ENCODE measurements at places on chromosomes 5 and 9.

DNA sequence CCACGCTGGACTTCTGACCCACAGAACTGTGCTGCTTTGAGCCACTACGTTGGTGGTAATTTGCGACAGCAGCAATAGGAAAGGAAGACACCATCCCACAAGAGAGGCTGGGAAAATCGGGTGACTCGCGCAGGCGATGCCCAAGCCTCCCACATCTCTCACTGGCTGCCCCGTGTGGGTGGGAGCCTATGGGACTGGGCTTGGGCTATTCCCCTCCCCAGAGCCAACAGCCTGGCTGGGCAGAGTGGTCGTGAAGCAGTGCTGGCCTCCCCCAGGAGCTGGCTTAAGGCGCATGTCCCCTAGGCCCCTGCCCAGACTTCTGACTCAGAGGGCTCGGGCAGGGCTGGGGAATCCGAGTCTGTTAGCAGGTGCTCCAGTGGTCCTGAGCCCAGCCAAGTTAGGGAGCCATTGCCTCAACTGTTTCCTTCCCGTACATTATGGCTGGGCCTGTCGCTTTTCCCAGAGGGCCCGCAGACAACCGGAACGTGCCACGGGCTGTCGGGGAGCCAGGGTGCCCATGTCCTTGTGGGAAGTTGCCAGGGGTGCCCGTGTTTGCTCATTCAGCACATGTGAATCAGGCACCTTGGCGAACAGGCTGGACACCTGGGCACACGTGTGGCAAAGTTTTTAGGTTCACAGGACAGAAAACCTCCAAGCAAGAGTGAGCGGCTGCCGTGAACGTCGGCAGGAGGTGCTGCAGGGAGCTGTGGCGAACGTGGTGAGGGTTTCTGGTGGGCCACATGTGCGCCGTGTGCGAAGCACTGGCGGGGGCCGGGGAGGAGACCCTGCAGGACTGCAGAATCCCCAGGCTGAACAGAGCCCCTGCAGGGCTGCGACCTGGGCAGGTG, 7.0 kb upstream of the RASGEF1C start:
- H3K36me3 ChIP-seq = no peaks in the 10 kb centered on the region
- no peak for DNase-seq
- H3K4me1 ChIP-seq = no peaks in the 10 kb centered on the region
- no peak overlapping the region for H3K27ac ChIP-seq
- H3K27me3 ChIP-seq = no peaks in the 10 kb centered on the region
- H3K4me3 ChIP-seq = no peak overlapping the region

DNA sequence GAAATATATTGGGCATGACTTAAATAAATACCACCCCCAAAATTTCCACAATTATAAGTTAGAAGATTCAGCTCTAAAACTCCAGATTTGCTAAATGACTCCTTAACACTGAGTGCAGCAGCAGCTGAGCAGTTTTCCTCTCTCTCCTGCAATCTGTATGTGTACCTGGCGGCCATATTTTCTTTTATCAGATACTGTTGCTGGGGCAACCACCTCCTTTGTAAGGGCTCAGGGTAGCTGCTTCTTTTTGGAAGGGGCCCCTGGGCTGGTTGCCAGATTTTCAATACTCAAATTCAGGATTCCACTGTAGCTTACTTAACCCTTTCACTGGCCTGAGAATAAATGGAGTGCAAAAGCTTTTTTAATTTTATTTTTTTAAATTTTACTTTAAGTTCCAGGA, 197.0 kb downstream of the TAF11L14 start:
- no peak overlapping the region for H3K4me3 ChIP-seq
- no peaks in the 10 kb centered on the region for H3K27me3 ChIP-seq
- H3K36me3 ChIP-seq = no peaks in the 10 kb centered on the region
- no peak overlapping the region for H3K27ac ChIP-seq
- no peaks in the 10 kb centered on the region for H3K4me1 ChIP-seq
- no peak for DNase-seq

DNA sequence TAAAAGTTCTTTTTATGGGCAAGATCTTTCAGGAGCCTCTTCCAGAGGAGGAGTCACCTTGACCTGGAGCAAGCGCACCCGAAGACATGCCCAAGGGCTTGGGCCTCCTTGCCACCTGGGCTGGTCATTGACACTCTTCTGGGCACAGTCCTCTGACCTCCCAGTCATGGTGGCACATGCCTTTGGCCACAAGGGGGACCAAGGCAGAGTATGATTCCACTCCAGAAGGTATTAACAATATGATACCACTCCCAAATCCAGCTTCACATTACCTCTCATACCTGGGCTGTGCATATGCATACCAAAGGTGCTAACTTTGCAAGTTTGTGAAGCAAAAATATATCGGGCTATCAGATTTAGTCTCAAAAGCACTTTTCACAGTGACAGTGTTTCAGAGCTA, 84.6 kb downstream of the MAST4 start:
- H3K4me3 ChIP-seq = no peak overlapping the region
- no peaks in the 10 kb centered on the region for H3K27me3 ChIP-seq
- H3K27ac ChIP-seq = no peak overlapping the region

DNA sequence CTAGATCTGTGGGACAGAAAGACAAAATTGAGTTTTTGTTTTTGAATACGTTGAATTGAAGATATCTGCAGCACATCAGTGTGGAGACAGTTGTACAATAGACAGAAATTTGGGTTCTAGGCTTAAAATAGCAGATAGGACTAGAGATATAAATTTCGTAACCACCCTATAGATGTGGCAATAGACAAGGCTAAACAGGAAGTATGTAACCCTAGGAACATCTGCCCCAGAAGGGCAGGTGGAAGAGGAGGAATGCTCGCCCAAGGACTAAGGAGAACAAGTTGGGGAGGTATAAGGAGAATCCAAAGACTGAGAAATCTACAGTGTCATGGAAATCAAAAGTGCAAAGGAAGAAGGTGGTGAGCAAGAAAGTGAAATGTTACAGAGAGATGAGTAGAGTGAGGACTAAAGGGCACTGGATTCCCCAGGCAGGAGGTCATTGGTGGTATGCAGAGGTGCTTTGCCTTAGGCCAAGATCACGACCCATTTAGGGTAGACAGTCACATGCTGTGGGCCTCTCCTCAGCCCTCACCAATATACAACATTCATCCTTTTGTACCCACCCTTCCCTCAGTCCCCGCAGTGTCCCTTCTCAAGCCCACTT, 109.1 kb upstream of the ELL2 start:
- no peaks in the 10 kb centered on the region for H3K27me3 ChIP-seq
- no peak overlapping the region for H3K27ac ChIP-seq
- no peak for DNase-seq
- no peak overlapping the region for H3K4me3 ChIP-seq

DNA sequence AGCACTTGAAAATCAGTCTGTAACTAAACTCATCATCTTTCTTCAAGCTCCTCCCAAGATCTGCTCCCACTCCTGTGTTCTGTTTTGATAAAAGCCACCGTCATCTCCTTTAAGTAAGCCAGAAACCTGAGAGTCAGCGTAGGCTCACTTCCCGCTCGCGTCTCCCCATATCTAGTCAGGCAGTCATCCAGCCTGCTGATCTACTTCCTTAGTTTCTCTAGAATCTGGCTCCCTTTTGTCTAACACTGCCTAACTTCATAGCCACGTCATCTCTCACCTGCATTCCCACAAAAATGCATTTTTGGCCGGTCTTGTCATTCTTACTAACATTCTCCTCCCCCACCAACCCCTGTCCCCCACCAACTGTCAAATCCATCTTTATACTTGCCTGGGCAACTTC, 3.0 kb upstream of the TJP2 start:
- no peaks in the 10 kb centered on the region for H3K27me3 ChIP-seq
- no peak overlapping the region for H3K4me3 ChIP-seq
- no peak for DNase-seq
- H3K4me1 ChIP-seq = peaks cover 5% of the 10 kb centered on the region
- no peaks in the 10 kb centered on the region for H3K36me3 ChIP-seq

Measured in breast epithelium (tissue), 4 donors.